ENCODE measurements at places on chromosomes 2 and 18.

- no peak for DNase-seq
These were observed 307.6 kb downstream of the ALK start for GRCh38 chr2:29613792-29614266.

DNA sequence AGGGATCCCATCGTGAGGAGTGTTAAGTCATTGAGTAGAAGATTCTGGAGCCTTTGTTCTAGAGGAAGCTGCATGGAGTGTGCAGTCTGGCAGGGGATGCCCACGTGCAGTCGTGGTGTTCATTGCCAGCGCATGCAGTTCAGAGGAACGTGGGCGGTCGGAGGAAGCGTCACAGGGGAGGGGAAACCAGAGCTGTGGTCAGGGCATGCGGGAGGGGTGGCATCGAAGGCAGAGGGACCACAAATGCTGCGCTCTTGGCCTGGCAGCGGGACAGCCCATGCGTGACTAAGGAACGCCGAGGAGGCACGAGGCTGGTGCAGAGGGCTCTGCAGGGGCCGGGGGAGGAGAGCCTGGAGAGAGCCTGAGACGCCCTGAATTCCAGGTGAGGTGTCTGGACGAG lies 141.1 kb downstream of the KLHL29 start:
- no peak for DNase-seq

- DNase-seq, result peak; percentile 44
These were observed 197.6 kb downstream of the BCL11A start for GRCh38 chr2:60355849-60356261.

DNA sequence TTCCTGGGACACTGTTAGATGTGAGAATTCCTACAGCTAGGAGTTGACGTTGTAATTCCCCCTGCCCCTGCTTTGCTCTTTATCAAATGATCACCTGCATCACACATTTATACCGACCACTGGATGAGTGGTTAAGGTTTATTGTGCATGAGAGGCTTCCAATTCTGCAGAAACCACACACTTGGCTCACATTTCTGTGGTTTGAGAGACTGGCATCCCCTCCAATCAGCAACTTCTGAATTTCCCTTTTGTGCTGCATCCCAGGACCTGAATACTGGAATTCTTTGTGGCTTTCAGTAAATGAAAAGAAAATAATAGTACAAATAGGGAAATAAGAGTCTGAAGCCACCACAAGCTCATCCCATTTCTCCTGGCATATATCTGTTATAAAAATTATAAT lies 628.7 kb upstream of the PIK3C3 start:
- no peak for DNase-seq

GRCh38 chr2:180978903-180979748 lies 1.3 kb upstream of the UBE2E3 start:
- no peak for DNase-seq

- no peak for DNase-seq
These were observed 76.0 kb downstream of the UXS1 start for GRCh38 chr2:106117882-106118684.

DNA sequence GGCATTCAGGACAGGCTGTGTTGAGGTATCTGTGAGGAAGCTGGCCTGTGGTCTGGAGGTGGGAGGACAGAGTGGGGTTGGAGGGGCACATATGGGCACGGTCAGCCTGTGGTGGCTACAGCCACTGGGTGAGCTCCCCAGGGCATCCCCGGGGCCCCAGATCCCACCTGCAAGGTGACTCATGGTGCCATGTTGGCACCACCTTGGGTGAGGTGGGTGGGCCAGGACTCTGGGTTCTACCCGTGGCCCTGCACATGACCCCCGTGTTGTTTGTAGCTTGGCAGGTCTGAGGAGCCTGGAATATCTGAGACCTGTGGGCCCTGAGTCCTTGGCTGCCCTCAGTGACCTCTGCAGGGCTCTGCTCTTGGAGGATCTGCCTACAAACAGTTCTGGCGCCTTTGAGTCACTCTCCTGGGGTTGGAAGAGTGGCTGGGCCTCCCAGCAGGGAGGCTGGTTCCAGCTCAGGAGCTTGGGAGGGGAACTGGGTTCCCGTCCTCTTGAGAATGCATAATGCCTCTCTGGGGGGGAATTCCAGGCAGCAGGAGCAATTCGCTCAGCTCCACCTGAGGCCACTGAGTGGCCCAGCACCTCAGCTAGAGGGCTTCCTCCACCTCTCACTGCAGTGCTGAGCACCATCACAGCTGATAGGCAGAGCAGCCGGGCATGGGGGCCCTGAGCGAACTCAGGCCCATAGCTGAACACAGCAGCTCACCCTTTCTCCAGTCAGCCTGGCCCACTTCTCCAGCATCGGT lies 105.1 kb downstream of the DYSF start:
- DNase-seq, result no peak

DNA sequence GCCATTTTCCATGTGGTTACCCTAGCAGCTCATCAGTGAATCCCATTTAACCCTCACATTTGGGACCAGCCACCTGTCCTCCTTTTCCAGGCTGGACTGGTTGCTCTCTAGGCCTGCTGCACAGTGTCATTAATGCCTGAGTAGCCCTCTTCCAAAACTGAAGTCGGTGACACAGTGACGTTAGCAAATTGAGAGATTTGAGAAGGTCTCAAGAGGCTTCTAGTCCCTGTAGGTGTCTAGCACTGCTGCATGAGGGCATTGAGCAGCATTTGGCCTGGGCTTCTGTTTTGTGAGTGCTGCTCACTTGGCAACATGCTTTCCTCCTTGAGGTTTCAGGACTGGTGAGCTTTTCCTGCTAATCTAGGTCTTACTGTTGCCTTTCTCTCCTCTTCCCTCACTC lies 36.7 kb downstream of the PKP4 start:
- DNase-seq, result no peak

GRCh38 chr18:44516450-44516849 lies 164.2 kb upstream of the SETBP1 start:
- no peak for DNase-seq

DNA sequence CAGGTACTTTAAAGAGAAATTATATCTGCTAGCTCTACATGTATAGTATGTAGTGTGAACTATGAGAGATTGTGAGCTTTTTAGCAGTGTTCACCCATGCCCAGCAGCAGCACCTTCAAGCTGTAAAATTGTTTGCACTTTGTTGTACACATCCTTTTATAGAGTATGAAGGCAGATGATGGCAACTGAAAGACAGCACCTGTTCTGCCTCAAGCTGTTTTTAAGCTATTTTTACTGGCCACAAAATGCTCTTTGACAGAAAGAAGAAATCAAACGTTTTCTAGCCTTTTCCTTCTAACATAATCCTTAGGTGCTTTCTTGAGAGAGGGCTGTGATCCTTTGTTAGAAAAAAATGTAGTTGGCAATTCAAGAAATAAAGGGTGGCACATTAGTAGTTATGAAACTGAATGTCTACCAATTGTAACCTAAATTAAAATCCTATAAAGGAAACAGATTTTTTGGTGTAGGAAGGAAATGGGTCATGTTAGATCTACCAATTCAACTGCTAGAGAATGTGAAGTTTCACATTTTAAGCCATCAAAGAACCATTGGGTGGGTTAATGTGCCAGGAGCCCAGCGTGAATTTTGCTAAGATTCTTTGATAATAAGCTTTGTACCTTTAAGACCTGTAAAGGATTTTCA lies 59.5 kb downstream of the R3HDM1 start:
- DNase-seq, result no peak

DNA sequence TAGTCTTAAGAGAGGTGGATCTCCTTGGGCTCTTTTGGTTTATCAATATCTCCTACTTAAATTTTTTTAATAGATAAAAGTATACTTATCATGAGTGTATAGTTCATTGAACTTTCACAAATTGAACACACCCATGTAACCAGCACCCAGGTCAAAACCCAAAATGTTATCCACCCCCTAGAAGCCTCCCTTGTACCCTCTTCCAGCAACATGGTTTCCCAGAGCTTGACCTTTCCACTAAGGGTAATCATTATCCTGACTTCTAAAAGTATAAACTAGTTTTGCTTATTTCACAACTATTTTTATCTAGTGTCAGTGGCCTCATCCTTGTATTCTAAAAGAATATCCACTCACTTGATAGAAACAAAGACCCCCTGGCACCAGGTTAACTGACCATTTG lies 106.8 kb downstream of the MDH1 start:
- DNase-seq, result no peak

- no peak for DNase-seq
These were observed 85.6 kb upstream of the TAF1B start for GRCh38 chr2:9757501-9758264.

DNA sequence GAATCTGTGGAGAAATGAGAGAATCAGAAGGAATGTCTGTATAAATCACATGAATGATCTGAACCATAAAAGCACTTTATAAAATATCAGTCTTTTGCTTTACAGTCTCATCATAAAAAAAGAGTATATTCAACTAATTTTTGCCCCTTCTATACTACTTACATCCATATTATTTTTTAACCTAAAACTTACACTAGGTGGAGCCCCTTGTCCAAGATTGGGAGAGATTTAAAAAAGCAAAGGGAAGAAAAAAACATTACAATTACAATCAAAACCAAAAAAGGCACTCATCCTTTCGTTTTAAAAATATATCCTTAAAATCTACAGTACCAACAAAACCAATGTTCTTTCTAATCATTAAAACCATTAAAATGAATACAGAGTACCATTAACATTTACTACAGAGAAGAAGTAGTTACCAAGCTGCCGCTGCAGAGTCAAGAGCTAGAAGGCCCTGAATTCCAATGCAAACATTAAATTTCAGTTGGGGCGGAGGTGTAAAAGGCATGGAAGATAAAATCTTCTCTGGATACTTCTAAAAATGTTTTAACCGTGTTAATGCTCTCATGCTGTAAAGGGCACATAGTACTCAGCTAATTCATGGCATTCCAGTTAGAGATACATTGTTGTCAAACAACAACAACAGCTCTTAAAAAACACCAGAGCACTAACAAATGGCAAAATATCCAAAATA lies 56.7 kb upstream of the EPB41L3 start:
- no peak for DNase-seq

DNA sequence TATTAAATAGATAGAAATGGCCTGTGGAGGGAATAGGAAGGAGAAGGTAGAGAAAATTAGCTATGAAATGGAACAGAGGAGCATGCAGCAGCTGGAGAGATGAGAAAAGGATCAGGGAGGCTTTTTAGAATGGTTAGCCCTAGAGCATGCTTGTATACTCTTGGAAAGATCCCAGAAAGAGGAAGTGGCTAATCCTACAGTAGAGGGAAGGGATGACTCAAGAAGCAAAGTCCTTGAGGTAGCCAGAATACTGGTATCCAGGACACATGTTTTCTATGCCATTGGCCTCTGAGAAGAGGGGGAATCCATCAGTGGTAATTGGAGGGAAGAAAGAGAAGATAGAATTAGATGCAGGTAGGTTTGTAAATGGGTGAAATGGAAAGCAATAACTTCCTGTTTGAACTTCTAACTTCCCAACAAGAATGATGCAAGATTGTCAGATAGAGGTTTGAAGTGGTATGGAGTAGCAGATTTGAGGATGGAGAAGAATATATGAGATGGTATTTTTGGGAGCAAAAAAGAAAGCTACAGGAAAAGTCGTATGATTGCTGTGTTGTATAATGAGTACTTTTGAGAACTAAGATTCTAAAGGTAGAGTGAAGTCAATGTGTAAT lies 17.1 kb upstream of the OSBPL6 start:
- DNase-seq, result no peak

DNA sequence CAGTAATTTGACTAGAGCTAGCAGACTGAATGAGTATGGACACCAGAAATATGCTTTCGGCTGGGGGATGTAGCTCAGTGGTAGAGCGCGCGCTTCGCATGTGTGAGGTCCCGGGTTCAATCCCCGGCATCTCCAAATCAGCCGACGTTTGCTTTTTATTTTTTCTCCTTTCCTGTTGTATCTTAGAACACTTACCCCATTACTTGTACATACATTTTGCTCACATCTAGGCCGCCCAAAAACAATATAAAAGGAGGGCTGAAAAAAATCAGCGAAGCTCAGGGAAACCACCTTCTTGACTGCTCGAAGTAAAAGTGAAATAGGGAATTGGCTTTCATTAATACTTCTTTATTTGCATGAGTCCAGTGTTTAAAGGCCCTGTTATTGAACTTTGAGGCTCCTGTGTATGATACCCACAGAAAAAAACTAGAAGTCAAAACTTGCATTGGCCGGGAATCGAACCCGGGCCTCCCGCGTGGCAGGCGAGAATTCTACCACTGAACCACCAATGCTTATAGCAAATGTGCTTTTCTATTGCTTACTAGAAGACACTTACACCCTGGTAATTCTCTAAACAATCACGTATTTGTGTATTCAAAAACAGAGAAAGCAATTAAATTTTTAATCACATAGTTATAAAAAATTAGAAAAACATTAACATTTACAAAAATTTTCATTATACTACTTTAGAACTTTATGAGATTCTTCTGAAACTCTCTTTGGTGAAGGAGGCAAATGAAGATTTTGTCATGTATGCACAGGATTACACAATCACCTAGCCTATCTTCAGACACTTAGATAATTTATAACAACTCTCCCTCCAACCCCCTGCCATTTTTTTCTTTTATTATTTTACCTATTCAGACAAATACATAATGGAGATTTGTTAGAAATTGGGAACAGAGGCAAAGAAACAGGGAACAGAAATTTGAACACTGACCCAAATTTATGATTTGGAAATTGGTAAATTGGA lies 35.2 kb upstream of the GPD2 start:
- peak; percentile 75 for DNase-seq

DNA sequence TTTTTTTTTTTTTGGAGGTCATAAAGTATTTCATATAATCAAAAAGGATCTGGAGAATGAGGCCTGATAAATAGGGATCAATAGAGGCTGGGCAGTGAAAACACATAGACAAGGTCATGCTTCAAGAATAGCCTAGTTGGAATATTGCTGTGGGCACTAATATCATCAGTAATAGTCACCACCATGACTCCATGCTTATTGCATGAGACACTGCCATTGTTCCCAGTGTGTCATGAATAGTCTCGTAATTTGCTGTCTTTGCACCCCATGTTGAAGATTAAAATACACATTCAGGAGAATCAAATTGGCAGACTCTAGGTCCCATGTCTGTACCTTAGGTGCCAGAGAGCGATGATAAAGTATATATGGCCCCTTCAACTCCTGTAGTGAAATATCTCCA lies 10.3 kb downstream of the ASXL3 start:
- no peak for DNase-seq

DNA sequence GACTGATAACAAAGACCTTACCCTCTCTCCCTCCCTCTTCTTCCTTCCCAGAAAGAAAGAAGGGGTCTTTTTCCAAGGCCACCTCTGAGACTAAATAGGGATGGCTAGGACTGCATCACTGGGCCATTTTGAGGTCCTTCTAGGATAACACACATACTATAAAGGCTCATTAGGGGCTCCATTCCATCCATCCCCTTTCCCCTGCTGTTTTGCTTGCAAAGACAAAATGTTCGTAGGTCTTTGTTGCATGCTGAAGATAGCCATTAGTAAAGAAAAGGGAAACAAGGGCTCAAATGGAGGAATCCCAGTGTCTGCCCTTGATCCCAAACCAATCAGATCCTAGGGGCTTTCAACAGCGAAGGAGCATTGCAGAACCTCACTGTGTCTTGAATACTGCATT lies 344.3 kb downstream of the CYP26B1 start:
- no peak for DNase-seq

DNA sequence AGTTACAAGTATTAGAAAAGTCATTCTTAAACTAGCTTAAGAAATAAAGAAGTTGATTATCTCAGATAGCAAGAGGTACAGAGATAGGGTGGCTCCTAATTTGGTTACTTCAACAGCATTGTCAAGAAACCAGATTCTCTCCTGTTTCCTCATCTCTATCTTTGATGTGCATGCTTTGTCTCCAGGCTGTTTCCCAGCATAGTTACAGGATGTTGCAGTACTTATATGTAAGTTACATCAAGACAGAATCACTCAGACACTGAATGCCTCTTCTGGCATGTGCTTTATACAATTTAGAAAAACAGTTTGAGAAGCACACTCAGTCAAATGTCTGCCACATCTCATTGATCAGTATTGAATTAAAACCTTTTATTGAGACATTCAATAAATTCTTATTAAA lies 189.5 kb upstream of the UBE2E3 start:
- DNase-seq, result no peak

Measured in KG1 (cell line).